Mammary epithelial cell (primary cell): ENCODE measurements at places on chromosomes 16 and 17. TPM values are rescaled to one million over a fixed set of nuclear protein-coding genes. Genes with fewer than 3 reads are reported as not detected.

KRTAP4-5 gene
- polyA plus RNA-seq = not detected

SYNGR3 gene
- 0.33 TPM for polyA plus RNA-seq

TBC1D3H gene
- polyA plus RNA-seq = not detected

TNFRSF17 gene
- not detected for polyA plus RNA-seq

CCL7 gene
- polyA plus RNA-seq = not detected

VMO1 gene
- polyA plus RNA-seq = 0.20 TPM

RHBDL1 gene
- polyA plus RNA-seq = 2.1 TPM

TXNDC11 gene
- 46.6 TPM for polyA plus RNA-seq

TMEM114 gene
- not detected for polyA plus RNA-seq

TLCD2 gene
- 0.87 TPM for polyA plus RNA-seq

AOC3 gene
- 0.25 TPM for polyA plus RNA-seq
